Right cardiac atrium (tissue), 5 donors: ENCODE measurements at places on chromosomes 2 and 18. TPM values are rescaled to one million over a fixed set of nuclear protein-coding genes. Genes with fewer than 3 reads are reported as not detected.

DNA sequence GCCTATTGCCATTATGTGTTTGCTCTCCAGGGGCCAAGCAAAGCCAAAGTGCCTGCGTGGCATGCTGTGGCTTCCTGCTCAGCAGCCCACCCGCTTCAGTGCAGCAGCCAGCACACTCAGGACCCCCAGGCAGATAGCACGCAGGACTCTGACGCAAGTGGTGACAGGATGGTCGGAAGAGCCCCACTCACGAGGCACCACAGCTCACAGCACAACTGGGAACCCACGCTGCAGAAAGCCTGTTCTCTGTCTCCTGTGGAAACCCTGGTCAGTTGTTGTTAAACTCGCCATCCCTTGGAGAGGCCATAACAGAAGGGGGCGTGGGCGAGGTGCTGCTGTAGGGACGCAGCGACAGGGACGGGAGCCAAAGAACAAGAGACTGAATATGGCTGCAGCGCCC lies 76.4 kb downstream of the HDAC4 start:
- DNase-seq = no peak

- no peak for DNase-seq
Measured at GRCh38 chr2:105121434-105121833, 83.6 kb downstream of the MRPS9 start.

DNA sequence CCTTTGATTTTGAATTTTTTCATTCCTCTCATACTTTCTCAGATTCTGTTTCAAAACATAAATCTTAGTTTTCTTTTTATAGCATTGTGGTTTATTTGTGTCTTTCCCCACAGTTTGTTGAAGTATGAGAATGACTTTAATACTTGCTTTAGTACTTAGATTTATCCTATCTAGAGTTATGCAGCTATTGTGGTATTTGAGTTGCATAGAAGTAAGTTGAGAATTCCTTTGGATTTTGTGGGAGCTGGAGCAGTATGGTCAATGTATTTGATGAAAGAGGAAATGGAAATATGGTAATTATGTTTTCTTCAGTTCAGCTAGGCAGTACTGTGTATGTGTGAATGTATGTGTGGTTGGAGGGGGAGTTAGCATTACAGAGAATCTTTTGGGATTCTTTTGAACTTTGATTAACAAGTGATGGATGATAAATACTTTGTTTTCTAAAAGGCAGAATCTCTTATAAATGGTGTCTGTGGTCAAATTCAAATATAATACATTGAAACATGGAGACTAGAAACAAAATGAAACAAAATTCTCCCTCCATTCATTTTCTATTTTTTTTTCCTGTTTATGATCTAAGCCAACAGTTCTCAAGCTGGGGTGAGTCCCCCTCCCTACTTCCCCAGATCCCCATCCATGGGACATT lies 3.0 kb downstream of the ACVR2A start:
- no peak for DNase-seq

DNA sequence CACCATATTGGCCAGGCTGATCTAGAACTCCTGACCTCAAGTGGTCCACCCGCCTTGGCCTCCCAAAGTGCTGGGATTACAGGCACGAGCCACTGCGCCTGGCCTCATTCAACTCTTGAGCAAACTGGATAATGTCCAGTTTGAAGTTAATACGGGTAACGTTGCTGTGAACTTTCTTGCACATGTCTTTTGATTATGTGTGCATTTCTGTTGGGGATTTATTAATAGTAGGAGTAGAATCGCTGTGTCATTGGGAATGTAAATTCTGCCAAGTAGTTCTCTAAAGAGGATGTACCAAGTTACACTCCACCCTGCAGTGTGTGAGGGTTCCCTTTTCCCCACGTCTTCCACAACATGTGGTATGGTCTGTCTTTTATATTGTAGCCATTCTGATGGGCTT lies 6.2 kb downstream of the IMPA2 start:
- DNase-seq = no peak

DNA sequence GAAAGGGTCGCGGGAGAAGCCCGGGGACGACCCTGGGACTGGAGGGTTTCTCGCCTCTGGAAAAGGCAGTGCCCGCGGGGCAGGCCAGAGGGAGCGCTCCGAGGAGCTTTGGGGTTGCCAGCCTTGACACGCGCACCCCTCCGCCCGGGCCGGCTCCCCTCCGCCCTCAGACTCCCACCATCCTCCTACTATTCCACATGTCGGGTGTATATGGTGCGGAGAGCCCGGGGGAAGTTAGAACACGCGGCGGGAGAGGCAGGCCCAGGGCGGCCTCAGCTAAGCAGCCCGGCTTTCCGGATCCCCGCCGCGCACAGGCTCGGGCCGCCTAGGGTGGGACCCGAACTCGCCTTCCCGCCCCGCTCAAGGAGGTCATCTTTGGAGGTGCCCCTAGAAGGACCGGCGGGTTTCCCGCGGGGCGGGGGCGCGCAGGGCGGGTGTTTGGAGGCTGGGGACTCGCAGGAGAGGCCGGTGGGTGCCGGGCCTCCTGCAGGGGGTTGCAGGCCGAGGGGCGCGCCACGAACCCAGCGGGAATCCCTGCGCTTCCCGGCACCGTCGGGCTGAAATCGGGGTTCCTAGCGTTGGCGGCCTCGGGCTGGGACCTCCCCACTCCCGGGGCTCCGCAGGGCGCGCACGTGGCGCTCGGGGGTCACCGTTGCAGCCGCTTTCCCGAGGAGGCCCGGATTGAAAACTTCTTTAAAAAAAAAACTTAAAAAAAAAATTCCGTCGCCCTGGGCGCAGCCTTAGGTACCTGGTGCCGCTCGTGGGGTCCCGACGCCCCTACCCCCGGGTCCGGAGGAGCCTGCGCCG lies 3.7 kb downstream of the NFATC1 start:
- DNase-seq = peak; percentile 77

GRCh38 chr2:236618370-236618769 lies 48.7 kb downstream of the ACKR3 start:
- DNase-seq = no peak

DNA sequence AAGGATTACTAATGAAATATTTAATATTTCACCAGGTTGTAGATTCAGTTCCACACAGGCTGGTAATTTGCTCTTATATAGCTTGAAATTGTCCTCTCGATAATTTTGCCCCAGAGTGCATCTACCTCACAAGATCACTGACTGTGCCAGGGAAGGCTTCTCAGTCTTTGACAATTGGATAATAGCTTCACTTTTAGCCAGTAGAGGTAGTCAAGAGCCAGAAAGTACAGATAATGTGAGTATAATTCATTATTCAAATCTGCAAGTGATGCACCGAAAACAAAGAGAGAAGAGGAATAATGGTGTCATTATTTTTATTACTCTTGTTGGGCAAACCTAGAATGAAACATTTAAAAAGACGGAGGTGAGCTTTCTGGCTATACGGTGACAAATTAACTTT lies 292.8 kb downstream of the EN1 start:
- no peak for DNase-seq

DNA sequence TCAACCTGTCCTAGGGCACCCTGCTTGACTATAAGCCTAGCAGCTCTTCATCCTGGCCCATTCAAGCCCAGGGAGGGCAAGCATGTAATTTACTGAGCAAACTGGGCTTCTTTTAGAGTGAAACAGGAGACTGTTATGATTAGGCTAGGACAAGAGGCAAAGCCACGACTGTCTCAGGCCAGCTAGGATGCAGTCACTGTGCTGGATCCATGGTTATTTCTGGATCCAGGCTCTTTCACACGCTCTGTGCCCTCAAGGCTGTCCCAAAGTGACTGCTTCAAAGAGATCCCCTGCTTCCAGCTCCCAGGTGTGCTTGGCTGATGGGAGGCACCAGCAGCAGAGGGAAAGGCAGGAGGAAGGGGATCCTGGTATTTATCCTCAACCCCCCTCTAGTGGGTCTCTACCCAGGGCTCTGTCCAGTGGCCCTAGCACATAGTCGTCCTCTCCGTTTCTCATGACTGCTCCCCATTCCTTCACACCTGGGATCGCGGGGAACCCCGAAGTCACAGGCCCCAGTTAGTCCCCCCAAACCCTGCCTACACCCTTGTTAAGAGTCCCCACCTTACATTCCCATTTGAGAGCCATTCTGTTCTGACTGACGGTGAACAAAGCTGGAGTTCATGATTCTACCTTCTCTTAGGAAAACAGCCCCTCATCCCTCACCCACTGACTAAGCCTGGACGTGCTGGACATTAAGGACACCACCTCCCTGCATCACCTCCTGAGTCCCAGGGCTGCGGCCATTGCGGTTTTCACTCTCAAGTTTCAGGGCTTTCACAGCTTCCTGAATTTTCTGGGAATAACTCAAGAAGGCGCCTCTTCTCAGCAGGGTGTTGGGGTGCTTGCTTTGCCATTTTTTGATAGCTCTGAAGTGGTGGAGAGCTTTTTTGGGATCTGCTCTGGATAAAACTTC lies 63.2 kb downstream of the POLR1A start:
- no peak for DNase-seq

GRCh38 chr2:173146590-173146989 lies 70.9 kb downstream of the MAP3K20 start:
- DNase-seq = no peak

DNA sequence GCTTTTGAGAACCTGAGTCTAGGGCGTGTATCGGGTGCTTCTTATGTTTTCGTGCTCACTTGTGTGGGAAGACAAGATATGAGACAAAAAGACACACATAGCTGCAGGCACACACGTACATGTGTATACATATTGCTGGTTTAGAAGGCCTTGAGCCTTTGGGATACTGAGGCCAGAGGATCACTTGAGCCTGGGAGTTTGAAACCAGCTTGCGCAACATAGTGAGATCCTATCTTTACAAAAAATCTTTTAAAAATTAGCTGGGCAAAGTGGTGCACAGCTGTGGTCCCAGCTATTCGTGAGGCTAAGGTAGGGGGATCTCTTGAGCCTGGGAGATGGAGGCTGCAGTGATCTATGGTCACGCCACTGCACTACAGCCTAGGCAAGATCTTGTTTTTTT lies 18.8 kb upstream of the NEDD4L start:
- DNase-seq = no peak

- no peak for DNase-seq
Measured at GRCh38 chr2:99621106-99621505, 131.3 kb upstream of the REV1 start.

- no peak for DNase-seq
Measured at GRCh38 chr2:179595284-179595683, 266.1 kb downstream of the ZNF385B start.

- no peak for DNase-seq
Measured at GRCh38 chr18:78367996-78368395, 611.6 kb upstream of the SALL3 start.

GRCh38 chr2:240524963-240525718 lies 32.6 kb downstream of the ANKMY1 start:
- DNase-seq = no peak

- DNase-seq = no peak
Measured at GRCh38 chr2:217193431-217194340, 333.8 kb upstream of the TNP1 start.

- DNase-seq = no peak
Measured at GRCh38 chr2:202933958-202934357, 21.9 kb downstream of the CARF start.

Gene KRCC1
- polyA plus RNA-seq = 31.6 TPM

Gene UPP2
- polyA plus RNA-seq = not detected

Gene MALL
- 7.4 TPM for polyA plus RNA-seq

Gene GAL3ST2
- 0.09 TPM for polyA plus RNA-seq

Gene SERPINB2
- not detected for polyA plus RNA-seq

Gene MYOM1
- polyA plus RNA-seq = 177 TPM
